ENCODE measurements at places on chromosomes 1 and 21. TPM values are rescaled to one million over a fixed set of nuclear protein-coding genes. Genes with fewer than 3 reads are reported as not detected.

TTC39A gene
- total RNA-seq = 0.41 TPM

TESK2 gene
- 2.9 TPM for total RNA-seq

GRHL3 gene
- total RNA-seq = not detected

KIRREL1 gene
- total RNA-seq = not detected

DMBX1 gene
- not detected for total RNA-seq

FAM151A gene
- not detected for total RNA-seq

CELA3A gene
- total RNA-seq = not detected

RAD54L gene
- total RNA-seq = 49.0 TPM

MARCKSL1 gene
- 42.5 TPM for total RNA-seq

TSPAN2 gene
- total RNA-seq = 0.76 TPM

RUNX3 gene
- total RNA-seq = 129 TPM

ANKRD65 gene
- not detected for total RNA-seq

DIO1 gene
- not detected for total RNA-seq

GBP7 gene
- not detected for total RNA-seq

HCN3 gene
- 4.8 TPM for total RNA-seq

SPAG17 gene
- total RNA-seq = not detected

FNBP1L gene
- 0.32 TPM for total RNA-seq

UMODL1 gene
- total RNA-seq = not detected

CFAP45 gene
- 2.3 TPM for total RNA-seq

LCE3D gene
- not detected for total RNA-seq

GSTM1 gene
- 112 TPM for total RNA-seq

NDC1 gene
- total RNA-seq = 32.4 TPM

FPGT gene
- total RNA-seq = 9.2 TPM

LRRC53 gene
- total RNA-seq = not detected

RALGPS2 gene
- total RNA-seq = 2.2 TPM

SELE gene
- total RNA-seq = not detected

HP1BP3 gene
- 267 TPM for total RNA-seq

TEX38 gene
- total RNA-seq = not detected
